ENCODE measurements at places on chromosomes 5 and 9. TPM values are rescaled to one million over a fixed set of nuclear protein-coding genes. Genes with fewer than 3 reads are reported as not detected.

The FST gene
- not detected for polyA plus RNA-seq

The IL5 gene
- not detected for polyA plus RNA-seq

The RFESD gene
- 9.8 TPM for polyA plus RNA-seq

DNA sequence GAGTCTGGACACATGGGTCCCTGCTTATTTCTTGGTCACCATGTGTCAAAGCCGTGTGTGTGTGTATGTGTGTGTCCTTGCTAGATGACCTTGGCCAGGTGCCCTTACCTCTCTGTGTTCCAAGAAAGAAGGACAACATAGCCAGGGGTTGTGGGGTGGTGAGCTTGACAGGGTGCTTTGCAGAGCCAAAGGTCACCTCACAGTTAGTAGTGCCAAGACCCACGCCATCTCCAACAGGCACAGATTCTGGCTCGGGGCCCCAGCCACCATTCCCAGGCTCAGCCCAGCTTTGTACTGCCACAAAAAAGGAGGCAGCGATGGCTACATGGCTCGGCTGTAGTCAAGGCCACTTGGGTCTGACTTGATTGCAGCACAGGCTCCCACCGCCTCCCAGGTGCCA lies 39.5 kb downstream of the CXXC5 start:
- DNase-seq = no peak

- H3K4me1 ChIP-seq = peaks cover 22% of the 10 kb centered on the region
- H3K36me3 ChIP-seq = peaks cover 11% of the 10 kb centered on the region
These were observed 14.4 kb downstream of the FGD3 start for GRCh38 chr9:92961627-92962302.

GRCh38 chr9:76943054-76943453 lies 37.1 kb upstream of the PRUNE2 start:
- no peaks in the 10 kb centered on the region for H3K36me3 ChIP-seq
- no peak overlapping the region for H3K27ac ChIP-seq
- no peak overlapping the region for H3K4me3 ChIP-seq
- peaks cover 5% of the 10 kb centered on the region for H3K27me3 ChIP-seq

GRCh38 chr5:104937598-104937997 lies 1375.0 kb upstream of the NUDT12 start:
- no peak for DNase-seq
- H3K27me3 ChIP-seq = no peaks in the 10 kb centered on the region
- H3K36me3 ChIP-seq = no peaks in the 10 kb centered on the region
- no peak overlapping the region for H3K4me3 ChIP-seq
- no peak overlapping the region for H3K27ac ChIP-seq

GRCh38 chr5:142878638-142879037 lies 108.5 kb downstream of the ARHGAP26 start:
- no peaks in the 10 kb centered on the region for H3K4me1 ChIP-seq
- H3K27ac ChIP-seq = no peak overlapping the region
- H3K27me3 ChIP-seq = no peaks in the 10 kb centered on the region
